Large intestine (tissue), 12 donors: ENCODE measurements at places on chromosomes 1 and 21.

- no peak overlapping the region for H3K27ac ChIP-seq
- no peaks in the 10 kb centered on the region for H3K4me1 ChIP-seq
- H3K36me3 ChIP-seq, result no peaks in the 10 kb centered on the region
- no peak overlapping the region for H3K4me3 ChIP-seq
- no peak for DNase-seq
Measured at GRCh38 chr1:36536727-36537126, 54.0 kb upstream of the CSF3R start.

DNA sequence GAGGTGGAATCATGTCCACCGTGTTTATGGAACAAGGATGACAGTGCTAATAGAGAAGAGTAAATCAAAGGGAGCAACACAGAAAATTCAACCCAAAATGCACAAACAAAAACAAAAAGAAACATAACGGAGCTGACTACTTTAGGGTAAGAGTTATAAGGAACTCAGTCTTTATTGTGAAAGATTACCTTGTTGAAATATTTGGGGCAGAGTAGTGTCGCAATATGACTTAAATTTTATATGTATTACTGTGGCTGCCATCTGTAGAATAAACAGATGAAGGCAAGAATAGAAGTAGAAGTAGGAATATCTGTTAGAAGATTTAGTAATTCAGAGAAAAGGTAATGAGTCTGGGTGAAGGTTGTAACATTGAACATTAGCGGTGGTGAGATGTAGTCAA is 913.9 kb downstream of the BRINP3 start:
- H3K27me3 ChIP-seq, result no peaks in the 10 kb centered on the region
- no peaks in the 10 kb centered on the region for H3K4me1 ChIP-seq
- H3K4me3 ChIP-seq, result no peak overlapping the region

DNA sequence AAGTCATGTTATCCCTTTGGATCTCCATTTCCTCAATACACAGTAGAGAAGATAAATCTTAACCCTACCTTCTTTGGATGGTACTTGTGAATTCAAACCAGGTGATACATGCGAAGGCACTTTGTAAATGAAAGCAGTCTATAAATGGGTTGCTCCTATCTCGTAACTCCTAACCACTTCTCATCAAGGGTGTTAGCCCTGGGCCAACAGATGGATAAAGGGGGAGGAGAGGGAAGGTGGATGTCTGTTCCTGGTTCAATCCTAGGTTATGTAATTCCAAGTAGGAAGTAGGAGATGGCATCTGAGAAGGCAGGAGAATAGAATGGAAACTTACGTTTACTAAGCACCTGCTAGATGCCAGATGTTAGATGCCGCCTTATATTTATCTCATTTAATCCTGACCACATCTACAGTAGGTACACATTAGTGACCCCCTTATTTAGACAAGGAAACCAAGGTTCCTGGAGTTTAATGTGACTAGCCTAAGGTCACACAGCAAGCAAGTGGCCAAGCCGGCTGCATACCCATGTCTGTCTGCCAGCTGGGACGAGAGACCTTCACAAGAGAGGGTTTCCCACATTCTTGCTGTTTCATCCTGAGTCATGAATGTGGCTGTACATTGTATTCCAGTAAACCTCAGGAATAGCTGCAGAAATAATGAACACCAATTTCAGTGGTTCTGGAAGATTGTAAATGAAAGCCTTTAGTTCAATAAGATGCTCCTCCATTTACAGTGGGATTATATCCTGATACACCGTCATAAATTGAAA is 47.7 kb downstream of the ELAVL4 start:
- DNase-seq, result no peak
- H3K4me1 ChIP-seq, result no peaks in the 10 kb centered on the region
- H3K27me3 ChIP-seq, result no peaks in the 10 kb centered on the region
- no peak overlapping the region for H3K27ac ChIP-seq
- H3K4me3 ChIP-seq, result no peak overlapping the region
- no peaks in the 10 kb centered on the region for H3K36me3 ChIP-seq

- H3K4me1 ChIP-seq, result peaks cover 30% of the 10 kb centered on the region
- peak overlapping the region; percentile 28 for H3K4me3 ChIP-seq
- peaks cover 86% of the 10 kb centered on the region for H3K27me3 ChIP-seq
- DNase-seq, result no peak
- H3K27ac ChIP-seq, result no peak overlapping the region
Measured at GRCh38 chr1:213983493-213984386, 4.0 kb upstream of the PROX1 start.

GRCh38 chr1:11740258-11741192 is 4.6 kb downstream of the AGTRAP start:
- DNase-seq, result no peak
- no peaks in the 10 kb centered on the region for H3K27me3 ChIP-seq

DNA sequence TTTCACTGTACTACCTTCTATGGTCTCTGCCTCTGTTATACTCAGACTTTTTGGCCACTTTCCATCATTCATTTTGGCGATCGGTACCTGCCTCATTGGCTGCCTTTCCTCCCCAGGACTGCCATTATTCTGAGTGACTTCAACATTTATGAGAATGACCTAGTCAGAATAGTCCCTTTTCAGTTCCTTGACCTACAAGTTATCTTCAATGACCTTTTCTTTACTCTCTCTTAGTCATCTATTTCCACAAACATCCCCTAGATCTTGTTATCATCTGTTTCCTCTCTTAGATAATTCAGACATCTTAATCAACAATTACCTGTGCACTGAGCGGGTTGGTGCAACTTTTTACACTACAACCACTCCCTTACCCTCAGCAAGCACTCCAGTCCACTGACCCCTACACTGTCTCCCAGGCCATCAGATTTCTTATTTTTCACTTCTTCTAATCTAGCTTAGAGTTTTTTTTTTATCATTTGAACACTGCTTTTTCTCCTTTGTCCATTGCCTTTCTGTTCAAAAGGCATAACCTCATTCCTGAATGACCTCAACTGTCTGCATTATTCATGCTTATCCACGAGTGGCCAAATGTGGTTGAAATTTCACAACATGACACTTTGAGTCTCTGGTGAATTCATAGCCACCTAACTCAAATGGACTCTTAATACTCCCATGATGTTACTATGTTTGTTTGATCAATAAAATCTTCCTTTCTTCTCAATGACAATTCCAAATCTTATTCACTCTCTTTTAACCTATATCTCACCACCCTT is 112.7 kb downstream of the HMCN1 start:
- H3K4me3 ChIP-seq, result no peak overlapping the region
- H3K36me3 ChIP-seq, result no peaks in the 10 kb centered on the region
- DNase-seq, result no peak
- H3K27me3 ChIP-seq, result no peaks in the 10 kb centered on the region
